ENCODE measurements at places on chromosomes 1 and 21.

- no peak for DNase-seq
Measured at GRCh38 chr1:93816970-93817678, 61.9 kb downstream of the DNTTIP2 start.

DNA sequence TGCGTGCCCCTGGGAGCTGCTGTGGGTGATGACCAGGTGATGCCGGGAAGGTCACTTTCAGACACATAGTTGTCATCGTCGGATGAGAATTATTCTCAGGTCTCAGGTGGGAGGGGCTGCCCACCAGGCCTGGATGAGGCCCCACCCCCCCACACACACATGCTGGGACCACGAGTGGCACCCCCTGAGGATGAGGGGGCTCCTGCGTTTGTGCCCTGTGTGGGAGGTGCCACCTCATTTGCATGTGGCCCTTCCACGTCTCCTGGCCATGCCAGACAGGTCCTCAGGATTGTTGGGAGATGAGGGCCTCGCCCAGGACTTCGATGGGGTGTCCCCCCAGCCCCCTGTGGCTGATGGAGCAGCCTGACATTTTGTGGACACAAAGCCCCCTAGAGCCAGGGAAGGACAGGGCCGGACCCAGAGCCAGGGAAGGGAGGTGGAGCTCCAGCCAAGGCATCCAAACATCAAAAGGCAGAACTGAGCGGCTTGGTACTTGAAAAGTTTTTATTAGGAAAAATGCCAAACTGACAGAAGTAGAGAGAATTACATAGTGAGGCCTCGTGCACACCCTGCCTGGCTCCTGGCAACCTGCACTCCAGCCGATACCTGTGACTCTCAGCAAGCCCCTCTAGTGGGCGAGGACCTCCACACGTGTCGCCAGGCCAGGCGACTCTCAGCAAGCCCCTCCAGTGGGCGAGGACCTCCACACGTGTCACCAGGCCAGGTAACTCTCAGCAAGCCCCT is 55.7 kb downstream of the PRKCZ start:
- no peak for DNase-seq

GRCh38 chr1:113545626-113546025 is 155.3 kb downstream of the MAGI3 start:
- DNase-seq: no peak

DNA sequence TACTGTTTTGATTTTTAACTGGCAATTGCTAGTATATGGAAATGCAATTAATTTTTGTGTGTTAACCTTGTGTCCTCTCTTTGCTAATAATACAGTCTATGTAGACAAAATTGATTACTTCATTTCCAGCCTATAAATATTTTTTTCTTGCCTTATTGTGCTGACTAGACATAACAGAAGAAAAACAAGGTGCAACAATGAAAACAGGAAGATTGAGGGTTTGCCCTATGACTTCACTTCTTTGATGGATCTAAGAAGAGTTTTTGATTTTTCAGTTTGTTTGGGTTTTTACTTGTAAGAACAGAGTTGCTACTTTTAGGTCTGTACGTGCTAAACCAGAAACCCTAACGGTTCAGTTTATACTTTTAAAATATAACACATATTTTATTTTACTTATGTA is 8.5 kb upstream of the CNIH4 start:
- no peak for DNase-seq

- DNase-seq: no peak
Measured at GRCh38 chr1:30649321-30649991, 73.9 kb downstream of the MATN1 start.

GRCh38 chr1:45721207-45721606 is 29.2 kb downstream of the IPP start:
- no peak for DNase-seq
